Activated CD4-positive, alpha-beta T cell treated with anti-CD3 and anti-CD28 coated beads, Interleukin-2, amount 10 ng/mL, durations not matched to agents 7 days and 5 days (primary cell): ENCODE measurements at places on chromosomes 6 and 20.

DNA sequence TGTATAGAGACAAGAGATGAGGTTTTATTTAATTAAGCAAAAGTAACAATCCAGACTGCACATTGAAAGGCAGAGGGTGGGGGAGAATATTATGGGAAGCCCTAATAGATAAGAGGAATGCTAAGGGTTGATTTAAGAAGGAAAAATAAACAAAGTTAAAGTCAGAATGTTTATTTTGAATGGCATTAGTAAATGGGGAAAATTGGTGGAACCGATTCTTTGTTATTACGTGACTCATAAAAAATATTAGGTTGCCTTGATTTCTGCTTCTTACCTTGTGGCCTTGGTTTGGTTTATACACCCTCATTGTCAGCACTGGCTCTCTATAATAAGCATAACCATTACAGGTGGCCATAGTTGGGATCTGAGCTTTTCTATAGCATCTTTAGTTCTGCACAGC lies 674.8 kb upstream of the CITED2 start:
- no peaks in the 10 kb centered on the region for H3K36me3 ChIP-seq
- no peaks in the 10 kb centered on the region for H3K4me1 ChIP-seq
- no peak overlapping the region for H3K27ac ChIP-seq

DNA sequence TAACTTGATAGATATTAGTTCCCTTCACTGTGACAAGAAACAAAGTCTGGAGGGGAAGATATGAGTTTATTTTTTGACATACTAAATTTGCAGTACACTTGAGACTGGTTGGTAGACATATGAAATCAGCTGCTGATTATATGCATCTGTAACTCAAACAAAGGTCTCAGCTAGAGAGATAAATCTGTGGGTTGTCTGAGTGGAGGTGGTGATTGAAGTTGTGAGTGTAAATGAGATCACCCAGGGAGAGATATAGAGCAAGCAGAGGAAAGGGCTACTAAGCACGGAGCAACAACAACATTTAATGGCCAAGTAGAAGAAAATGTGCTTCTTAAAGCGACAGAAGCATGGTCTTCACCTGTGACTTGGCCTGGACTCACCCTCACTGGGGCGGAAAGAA lies 173.2 kb upstream of the EYA4 start:
- H3K27me3 ChIP-seq, result peaks cover 3% of the 10 kb centered on the region
- DNase-seq, result no peak
- H3K4me1 ChIP-seq, result no peaks in the 10 kb centered on the region
- no peak overlapping the region for H3K27ac ChIP-seq
- H3K36me3 ChIP-seq, result no peaks in the 10 kb centered on the region

GRCh38 chr20:21936720-21937380 lies 231.4 kb downstream of the PAX1 start:
- H3K27ac ChIP-seq, result no peak overlapping the region
- H3K36me3 ChIP-seq, result no peaks in the 10 kb centered on the region
- no peak for DNase-seq
- H3K4me1 ChIP-seq, result no peaks in the 10 kb centered on the region
- no peak overlapping the region for H3K4me3 ChIP-seq

DNA sequence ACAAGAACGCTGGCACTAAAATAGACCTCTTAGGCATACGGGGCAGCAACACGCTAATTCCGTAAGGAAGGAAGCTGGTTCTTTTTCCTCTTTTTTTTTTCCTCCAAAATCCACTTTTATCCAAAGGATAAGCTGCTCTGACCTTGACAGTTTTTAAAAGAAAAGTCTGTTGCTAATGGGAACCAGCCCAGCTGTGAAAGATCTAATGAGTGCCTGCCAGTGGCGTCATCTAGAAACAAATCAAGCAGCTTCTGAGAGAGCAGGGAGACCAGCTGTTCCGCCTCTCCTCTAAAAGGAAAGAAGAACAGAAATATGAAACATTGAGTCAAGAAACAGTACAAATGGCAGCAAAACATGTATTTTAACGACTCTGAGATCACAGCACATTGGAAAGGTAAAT lies 78.6 kb downstream of the FAXC start:
- H3K27me3 ChIP-seq, result peaks cover 3% of the 10 kb centered on the region
- H3K4me1 ChIP-seq, result no peaks in the 10 kb centered on the region

DNA sequence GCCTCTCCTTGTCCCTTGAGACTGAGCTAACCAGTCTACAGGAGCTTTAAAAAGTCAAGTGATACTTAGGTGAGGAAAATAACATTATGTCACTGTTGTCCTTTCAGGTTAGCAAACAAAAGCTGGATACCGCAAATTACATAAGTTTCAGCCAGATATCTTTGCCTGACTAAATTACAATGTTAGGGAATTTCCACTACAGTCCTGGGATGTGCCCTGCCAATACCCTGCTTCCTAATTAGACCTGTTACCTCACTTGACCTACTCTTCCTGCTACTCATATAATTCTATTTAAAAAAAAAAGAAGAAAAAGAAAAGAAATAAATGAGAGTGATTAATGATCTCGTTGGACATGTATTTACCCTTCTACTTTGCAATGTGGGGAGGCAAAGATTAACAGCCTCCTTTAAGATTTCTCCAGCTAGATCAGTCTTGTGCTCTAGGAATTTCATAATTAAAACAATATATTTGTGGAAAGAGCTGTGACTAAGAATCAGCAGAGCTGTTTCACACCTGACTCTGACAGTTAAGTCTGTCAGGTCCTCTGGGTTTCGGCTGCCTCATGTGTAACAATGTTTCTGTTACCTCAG lies 318.9 kb downstream of the HDGFL1 start:
- H3K27me3 ChIP-seq, result no peaks in the 10 kb centered on the region
- no peak overlapping the region for H3K4me3 ChIP-seq
- H3K36me3 ChIP-seq, result no peaks in the 10 kb centered on the region
- H3K4me1 ChIP-seq, result no peaks in the 10 kb centered on the region
- no peak for DNase-seq
- H3K27ac ChIP-seq, result no peak overlapping the region

- no peaks in the 10 kb centered on the region for H3K27me3 ChIP-seq
- H3K27ac ChIP-seq, result peak overlapping the region; percentile 14
- H3K36me3 ChIP-seq, result peaks cover 54% of the 10 kb centered on the region
- peak overlapping the region; percentile 98 for H3K4me3 ChIP-seq
- H3K4me1 ChIP-seq, result peaks cover 71% of the 10 kb centered on the region
Observed at GRCh38 chr6:33320315-33321181, 3.0 kb upstream of the ZBTB22 start.

DNA sequence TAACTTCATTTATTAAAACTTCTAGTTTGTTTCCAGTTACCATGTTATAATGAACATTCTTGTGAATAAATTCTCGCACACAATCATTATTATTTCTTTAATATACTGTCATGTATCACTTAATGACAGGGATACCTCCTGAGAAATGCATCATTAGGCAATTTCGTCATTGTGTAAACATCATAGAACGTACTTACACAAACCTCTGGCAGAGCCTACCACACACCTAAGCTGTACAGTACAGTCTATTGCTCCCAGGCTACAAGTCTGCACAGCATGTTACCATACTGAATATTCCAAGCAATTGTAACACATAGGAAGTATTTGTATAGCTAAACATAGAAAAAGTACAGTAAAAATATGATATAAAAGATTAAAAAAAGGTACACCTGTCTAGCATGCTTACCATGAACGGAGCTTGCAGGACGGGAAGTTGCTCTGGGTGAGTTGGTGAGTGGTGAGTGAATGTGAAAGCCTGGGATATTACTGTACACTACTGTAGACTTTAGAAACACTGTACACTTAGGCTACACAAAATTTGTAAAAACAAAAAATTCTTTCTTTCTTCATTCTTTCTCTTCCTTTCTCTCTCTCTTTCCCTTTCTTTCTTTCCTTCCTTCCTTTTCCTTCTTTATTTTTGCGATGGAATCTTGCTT lies 268.2 kb upstream of the SOX4 start:
- H3K27me3 ChIP-seq, result no peaks in the 10 kb centered on the region
- H3K4me1 ChIP-seq, result no peaks in the 10 kb centered on the region
- H3K4me3 ChIP-seq, result no peak overlapping the region
- H3K36me3 ChIP-seq, result no peaks in the 10 kb centered on the region
- no peak for DNase-seq

DNA sequence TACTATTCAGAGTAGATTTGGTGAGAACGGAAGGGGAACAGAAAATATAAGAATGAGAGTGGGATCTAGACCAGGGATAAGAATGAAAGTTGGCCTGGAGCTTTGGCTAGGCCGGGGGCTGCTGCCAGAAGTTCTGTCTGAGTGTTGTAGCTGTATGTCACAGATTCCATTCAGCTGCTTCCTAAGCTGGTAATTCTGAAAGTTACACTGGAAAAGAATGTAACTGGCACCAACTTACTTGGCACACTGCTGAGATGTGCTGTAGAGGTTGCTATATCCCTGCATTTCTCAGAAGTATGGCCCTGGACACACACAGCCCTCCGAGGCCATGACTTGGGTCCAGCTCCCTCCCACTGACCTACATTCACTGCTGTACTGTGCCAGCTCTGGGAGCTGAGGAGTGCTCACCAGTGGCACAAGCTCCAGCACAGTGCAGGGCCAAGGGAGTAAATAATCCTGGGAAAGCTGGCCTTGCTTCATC lies 25.8 kb upstream of the TMEM217 start:
- peaks cover 58% of the 10 kb centered on the region for H3K36me3 ChIP-seq
- DNase-seq, result no peak
- no peak overlapping the region for H3K4me3 ChIP-seq
- no peaks in the 10 kb centered on the region for H3K27me3 ChIP-seq

- no peak overlapping the region for H3K4me3 ChIP-seq
- H3K36me3 ChIP-seq, result peaks cover 20% of the 10 kb centered on the region
- DNase-seq, result no peak
- no peak overlapping the region for H3K27ac ChIP-seq
Observed at GRCh38 chr6:42418724-42419123, 33.0 kb downstream of the TRERF1 start.

DNA sequence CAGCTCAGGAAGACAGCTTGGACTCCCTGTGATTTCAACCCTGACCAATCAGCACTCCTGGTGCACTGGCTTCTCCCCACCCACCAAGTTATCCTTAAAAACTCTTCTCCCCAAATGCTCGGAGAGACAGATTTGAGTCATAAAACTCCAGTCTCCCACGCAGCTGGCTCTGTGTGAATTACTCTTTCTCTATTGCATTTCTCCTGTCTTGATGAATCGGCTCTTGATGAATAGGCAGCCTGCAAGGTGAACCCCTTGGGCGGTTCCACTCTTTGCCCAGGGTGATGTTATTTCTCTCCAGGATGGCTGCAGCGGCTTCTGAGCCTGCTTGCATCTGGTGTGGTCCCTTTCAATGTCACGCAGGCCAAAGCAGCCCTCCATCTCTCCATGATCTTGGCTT lies 12.4 kb downstream of the SLC52A3 start:
- no peak for DNase-seq
- peaks cover 15% of the 10 kb centered on the region for H3K27me3 ChIP-seq
- H3K36me3 ChIP-seq, result no peaks in the 10 kb centered on the region
- peaks cover 9% of the 10 kb centered on the region for H3K4me1 ChIP-seq

DNA sequence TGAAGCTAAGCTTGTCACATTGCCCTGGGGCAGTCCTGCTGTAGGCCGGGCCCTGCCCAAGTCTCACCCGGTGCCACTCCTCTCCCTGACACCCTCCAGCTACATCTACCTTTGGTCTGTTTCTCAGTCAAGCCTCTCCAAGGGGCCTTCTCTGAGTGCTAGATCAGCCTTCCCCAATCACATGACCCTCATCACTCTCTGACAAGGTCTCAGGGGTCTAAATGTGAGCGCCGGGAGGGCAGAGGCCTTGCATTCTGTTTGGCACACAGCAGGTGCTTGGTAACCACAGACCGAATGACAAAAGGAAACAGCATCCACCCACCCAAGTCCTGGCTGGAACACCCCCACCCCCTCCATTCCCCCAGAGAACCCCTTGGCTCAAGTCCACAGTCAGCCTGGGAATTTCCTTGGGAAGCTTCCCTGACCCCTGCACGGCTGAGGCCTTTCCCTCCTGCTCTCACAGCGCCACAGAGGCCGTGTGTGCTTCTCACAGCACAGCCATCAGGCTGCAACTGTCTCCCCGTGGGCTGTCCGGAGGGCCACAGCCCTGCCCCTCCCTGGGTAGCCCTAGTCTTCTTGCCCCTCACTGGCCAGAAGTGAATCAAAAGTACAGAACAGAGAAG lies 32.9 kb downstream of the PKIG start:
- no peak overlapping the region for H3K4me3 ChIP-seq
- peaks cover 41% of the 10 kb centered on the region for H3K36me3 ChIP-seq
- H3K4me1 ChIP-seq, result peaks cover 66% of the 10 kb centered on the region
- peak overlapping the region; percentile 89 for H3K27ac ChIP-seq
- DNase-seq, result no peak

DNA sequence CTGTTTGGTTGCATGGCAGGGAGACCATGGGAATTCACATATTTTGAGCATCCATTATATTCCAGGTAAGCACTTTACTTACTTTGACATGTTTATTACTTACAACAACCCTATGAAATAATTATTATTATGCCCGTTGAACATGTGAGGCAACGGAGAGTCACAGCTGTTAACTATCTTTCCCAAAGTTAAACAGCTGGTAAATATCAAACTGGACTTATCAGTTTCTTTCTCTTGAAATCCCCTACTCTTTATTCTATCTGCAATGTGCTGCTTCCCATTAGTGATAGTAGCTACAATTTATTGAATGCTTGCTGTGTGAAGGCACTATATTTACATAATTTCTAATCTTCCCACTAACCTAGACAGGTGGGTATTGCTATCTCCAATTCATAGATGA lies 847.7 kb upstream of the MAP3K7 start:
- no peaks in the 10 kb centered on the region for H3K36me3 ChIP-seq
- H3K4me3 ChIP-seq, result no peak overlapping the region
- H3K4me1 ChIP-seq, result no peaks in the 10 kb centered on the region
- DNase-seq, result no peak
- H3K27ac ChIP-seq, result no peak overlapping the region

- no peak overlapping the region for H3K27ac ChIP-seq
- no peaks in the 10 kb centered on the region for H3K27me3 ChIP-seq
- DNase-seq, result no peak
- H3K36me3 ChIP-seq, result no peaks in the 10 kb centered on the region
- H3K4me1 ChIP-seq, result no peaks in the 10 kb centered on the region
- no peak overlapping the region for H3K4me3 ChIP-seq
Observed at GRCh38 chr6:143605906-143606521, 71.8 kb upstream of the PHACTR2 start.

- no peak overlapping the region for H3K27ac ChIP-seq
- DNase-seq, result no peak
- H3K36me3 ChIP-seq, result peaks cover 7% of the 10 kb centered on the region
- no peaks in the 10 kb centered on the region for H3K27me3 ChIP-seq
Observed at GRCh38 chr6:73648166-73648565, 5.6 kb downstream of the SLC17A5 start.

DNA sequence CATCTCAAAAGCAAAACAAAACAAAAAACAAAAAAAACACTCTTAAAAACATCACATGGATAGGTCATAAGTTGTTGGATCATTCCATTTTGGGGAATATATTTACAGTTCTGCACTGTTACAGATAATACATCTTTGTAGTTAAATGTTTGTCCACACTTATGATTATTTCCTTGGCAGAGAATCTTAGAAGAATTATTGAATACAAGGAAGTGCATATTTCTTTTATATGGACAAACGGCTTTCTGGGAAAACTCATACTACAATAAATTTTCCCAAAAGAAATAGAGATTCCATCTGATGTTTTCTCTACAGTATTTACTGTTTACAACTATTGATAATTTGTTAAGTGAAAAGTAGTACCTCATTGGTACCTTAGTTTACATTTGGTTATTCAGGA lies 33.8 kb downstream of the GMPR start:
- no peaks in the 10 kb centered on the region for H3K36me3 ChIP-seq
- DNase-seq, result no peak
- no peaks in the 10 kb centered on the region for H3K27me3 ChIP-seq

GRCh38 chr6:163354085-163354484 lies 60.4 kb upstream of the QKI start:
- H3K4me3 ChIP-seq, result no peak overlapping the region
- no peaks in the 10 kb centered on the region for H3K4me1 ChIP-seq
- H3K36me3 ChIP-seq, result no peaks in the 10 kb centered on the region
- DNase-seq, result no peak
- H3K27me3 ChIP-seq, result no peaks in the 10 kb centered on the region
